SIG-M5 (cell line): ENCODE measurements at places on chromosomes 13 and 19.

DNA sequence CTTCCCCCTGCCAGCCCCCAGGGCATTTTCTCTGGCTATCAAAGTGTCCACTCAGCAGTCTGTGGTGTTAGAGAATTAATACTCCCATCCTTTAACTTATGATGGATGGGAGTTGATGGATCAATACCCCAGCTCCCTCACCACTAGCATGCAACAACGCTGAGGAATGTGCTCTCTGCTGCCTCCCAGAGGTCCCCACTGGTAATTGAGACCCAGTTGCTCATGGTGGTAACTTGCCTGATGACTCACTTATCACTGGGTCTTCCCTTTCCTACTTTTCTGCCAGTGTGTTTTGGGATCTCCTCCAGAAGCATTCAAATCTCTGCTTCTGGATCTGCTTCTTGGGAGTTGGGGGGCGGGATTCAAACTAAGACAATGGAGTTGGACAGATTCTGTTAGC, 20.3 kb upstream of the CACNA1A start:
- no peak for DNase-seq

DNA sequence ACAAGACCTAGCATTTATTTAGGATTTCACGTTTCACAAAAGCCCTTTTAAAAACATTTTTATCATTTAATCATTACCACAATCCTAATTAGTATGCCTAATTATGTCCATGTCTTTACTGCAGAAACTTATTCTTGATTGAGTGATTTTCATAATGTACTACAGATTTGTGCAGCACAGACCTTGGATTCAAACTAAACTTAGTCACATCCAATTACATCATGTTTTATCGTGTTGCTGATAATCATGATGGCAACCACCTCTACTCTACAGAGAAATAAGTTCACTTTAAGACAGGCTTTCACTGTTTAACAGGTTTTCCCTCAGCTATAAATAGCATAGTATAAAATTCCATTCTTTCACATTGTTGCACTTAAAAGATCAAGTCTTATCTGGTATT, 240.9 kb upstream of the RFC3 start:
- no peak for DNase-seq

DNA sequence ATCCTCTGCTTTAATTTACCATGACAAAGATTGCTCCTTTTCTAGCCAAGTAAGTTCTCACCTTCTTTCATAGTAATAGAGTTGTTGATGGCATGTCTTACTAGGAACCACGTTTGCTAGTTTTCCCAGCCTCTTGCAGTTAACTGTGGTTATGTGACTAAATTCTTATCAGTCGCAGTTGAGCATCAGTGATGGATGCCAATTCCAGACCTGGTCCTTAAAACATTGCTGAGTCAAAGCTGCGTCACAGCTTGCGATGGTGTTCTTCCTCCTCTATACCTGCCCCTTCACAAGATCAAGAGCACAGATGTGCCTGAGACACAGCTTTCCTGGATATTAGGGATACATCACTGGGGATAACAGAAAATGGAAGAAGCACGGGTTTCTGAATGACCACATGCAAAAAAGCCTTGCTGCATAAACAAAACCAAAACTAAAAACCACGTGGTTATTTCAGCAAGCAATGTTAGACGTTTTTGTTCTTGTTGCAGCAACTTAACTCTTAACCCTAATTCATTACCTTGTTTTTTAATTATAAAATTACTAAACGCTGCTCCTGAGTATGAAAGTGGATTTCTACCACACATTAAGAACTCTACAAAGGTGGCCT, 97.6 kb upstream of the DACH1 start:
- no peak for DNase-seq

DNA sequence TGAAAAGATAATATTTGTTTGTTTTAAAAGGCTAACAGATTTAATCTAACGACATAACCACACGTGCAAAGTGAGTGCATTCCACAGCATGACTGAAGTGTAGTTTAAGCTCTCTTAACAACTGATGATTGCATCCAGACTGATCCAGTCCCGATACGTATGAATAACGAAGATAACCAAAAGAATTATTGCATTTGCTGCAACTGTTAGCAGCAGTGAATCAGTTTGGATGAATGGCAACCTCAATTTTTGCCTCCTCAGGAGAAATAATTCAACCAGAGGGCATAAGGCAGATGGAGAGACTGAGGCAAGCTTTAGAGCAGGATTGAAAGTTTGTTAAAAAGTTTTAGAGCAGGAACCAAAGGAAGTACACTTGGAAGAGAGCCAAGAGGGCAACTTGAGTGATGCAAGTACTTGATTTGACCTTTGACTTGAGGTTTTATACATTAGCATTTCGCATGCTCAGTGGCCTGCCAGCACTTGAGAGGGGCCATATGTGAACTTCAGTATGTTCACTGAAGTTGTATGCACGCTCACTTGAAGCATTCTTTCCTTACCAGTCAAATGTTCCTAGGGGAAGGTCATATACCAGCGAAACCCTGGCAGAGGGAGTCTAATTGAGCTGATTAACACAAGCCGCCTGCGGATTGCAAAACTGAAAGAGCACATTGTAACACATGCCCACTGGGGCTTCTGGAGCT, 835.0 kb upstream of the PCDH20 start:
- DNase-seq = no peak

GRCh38 chr13:48579165-48579918, 46.5 kb upstream of the RCBTB2 start:
- peak; percentile 87 for DNase-seq

- DNase-seq = no peak
Measured at GRCh38 chr13:94854688-94855087, 142.3 kb upstream of the SOX21 start.
